ENCODE measurements at places on chromosomes 1 and 21.
A peak's percentile ranks its signal among the peaks of the same experiment; 100 is the strongest.

DNA sequence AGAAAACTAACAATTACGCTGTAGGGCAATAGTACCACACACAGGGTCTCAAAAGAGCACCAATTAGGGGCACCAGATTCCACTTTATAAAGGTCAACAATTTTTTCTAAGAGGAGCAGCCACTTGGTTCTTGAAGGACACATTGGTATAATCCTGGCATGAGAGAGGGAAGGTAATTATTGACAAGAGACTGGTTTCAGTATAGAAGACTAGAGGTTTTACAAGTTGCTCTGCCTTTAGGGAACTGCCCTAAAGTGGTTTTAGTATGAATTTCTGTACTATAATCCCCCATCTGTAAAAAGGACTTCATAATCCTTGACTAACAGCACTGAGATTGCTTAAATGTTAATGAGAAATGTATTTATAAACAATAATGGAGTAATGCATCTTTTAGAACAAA, 648.5 kb upstream of the PTBP2 start:
- DNase-seq: no peak

DNA sequence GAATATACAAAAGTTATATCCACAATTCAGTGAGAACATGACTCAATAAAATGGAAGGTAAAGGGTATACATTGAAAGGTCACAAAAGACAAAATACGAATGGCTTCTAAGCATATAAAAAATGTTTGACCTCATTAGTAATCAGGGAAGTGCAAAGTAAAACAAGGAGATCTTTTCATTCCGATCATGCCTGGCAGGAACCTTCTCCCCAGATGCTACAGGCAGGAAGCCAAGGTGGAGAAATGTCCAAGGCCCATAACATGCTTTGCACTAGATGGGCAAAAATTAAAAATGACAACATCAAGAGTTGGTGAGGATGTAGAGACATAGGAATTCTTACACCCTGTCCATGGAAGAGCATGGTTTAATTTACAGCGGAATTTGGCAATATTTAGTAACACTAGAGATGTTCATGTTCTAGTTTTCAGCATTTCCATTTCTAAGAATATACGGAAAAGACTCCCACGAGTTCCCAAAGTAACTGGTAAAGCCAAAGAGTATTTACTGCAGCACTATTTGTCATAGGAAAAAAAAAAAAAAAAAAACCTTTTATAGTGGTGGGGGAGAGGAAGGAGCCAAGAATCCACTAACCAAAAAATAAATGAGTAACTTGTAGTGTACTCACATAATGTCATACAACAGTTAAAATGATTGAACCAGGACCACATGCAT, 184.5 kb upstream of the KAZN start:
- no peak for DNase-seq

- DNase-seq: no peak
Measured at GRCh38 chr21:45868488-45868887, 113.1 kb upstream of the COL6A1 start.

GRCh38 chr1:198606020-198606438, 32.8 kb upstream of the PTPRC start:
- no peak for DNase-seq

- no peak for DNase-seq
Measured at GRCh38 chr1:28535180-28535579, 17.7 kb upstream of the TRNAU1AP start.

DNA sequence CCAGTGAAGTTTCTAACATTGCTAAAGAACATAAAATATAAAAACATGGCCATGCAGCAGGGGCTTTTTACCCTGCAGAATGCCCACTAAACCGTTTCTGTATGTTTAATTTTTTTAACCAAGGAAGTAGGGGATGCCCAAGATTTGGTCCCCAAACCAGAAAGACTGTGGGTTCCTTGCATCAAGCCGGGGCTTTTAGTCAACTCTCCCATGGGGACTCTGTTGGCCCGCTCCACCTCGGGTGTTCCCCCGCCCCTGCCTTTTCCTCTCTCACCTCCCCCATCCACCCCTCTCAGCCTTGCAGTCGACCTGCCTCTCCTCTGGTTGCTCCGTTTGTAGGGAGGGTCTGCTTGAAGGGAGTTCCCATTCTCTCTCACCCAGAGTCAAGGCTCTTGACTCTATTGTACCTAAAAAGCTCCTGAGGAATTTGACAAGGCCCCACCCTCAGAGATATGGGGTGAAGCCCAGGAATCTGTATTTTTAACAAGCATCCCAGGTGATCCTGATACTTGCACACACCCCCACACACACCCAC, 117.5 kb downstream of the TOMM20 start:
- DNase-seq: peak; percentile 57

- DNase-seq: no peak
Measured at GRCh38 chr1:56808410-56808809, 10.8 kb downstream of the FYB2 start.

- DNase-seq: no peak
Measured at GRCh38 chr1:227773558-227773957, 38.3 kb downstream of the SNAP47 start.

GRCh38 chr1:207335695-207336363, 14.4 kb downstream of the CD55 start:
- no peak for DNase-seq

- no peak for DNase-seq
Measured at GRCh38 chr1:172719694-172720138, 60.8 kb downstream of the FASLG start.

DNA sequence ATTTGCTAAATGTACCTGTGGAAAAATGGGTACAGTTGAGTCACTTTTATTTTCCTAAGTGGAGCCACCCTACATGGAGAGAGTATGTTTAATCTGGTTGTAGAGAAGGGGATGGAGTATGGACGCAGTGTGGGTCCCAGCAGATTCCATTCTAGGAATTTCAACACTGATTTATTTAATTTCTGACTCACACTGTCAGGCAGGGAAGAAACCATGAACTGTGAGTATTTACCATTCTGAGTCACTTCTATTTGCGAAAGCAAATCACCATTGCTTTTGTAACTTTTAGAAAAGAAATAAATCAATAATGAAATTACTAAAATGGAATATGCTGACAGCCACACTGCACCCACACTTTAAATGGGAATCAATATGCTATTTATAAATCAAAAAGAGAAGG, 339.0 kb downstream of the DSCAM start:
- DNase-seq: no peak

DNA sequence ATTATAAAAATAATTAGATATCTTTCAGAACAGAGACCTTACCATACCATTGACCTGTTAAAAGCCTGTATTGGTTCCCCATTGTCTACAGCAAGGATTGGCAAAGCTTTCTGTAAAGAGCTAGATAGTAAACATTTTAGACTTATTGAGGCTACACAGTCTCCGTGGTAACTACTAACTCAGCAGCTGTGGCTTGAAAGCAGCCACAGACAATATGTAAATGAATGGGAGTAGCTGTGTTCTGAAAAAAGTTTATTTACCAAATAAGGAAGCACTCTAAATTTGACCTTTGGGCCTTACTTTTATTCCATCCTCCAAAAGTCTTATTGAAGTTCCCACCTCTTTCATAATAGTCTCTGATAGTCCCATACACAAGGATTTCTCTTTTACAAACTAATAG, 39.7 kb downstream of the NUP210L start:
- DNase-seq: no peak

GRCh38 chr1:61287734-61288133, 205.4 kb downstream of the NFIA start:
- DNase-seq: no peak

GRCh38 chr1:156920233-156921052, at the start of gene LRRC71:
Gene LRRC71, plus strand, starts transcription at chr1:156920632. Its CDS starts 172 bp downstream, at chr1:156920804.
- peak; percentile 51 for DNase-seq

- no peak for DNase-seq
Measured at GRCh38 chr1:201096041-201096461, 16.2 kb downstream of the CACNA1S start.

- no peak for DNase-seq
Measured at GRCh38 chr1:209443975-209444651, 139.4 kb upstream of the CAMK1G start.

GRCh38 chr1:216632980-216633379, 90.2 kb downstream of the ESRRG start:
- DNase-seq: no peak

DNA sequence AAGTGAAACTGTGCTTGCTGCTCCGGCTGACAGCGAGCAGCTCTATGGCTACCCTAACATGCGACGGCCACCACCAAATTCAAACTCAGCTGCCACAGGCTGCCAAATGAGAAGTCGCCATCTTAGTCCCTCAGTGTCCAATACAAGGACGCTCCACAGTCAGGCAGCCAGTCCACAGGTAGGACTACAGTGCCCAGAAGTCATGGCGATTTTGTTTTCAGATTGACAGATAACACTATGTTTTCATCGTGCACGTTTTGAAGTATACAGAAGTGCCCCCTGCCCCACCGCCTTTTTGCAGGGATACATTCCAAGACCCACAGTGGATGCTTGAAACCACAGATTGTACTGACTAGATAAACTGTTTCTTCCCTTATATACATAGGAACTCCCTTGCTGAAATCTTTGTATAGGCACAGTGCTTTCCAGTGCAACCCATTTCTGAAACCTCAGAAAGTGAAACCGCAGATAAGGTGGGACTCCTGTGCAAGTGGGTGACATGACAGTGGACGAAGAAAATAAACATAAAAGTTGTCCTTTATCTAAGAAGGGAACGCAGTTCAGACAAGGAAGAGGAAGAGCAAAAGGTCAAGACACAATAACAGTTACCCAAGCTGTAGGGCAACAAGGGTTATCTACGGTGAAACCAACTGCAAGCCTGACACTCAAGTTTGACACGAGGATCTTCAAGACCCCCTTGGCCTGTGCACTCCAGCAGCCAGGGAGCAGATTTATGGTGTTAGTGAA, 52.2 kb downstream of the STX6 start:
- no peak for DNase-seq

GRCh38 chr1:246607462-246607861, 41.2 kb downstream of the CNST start:
- no peak for DNase-seq

DNA sequence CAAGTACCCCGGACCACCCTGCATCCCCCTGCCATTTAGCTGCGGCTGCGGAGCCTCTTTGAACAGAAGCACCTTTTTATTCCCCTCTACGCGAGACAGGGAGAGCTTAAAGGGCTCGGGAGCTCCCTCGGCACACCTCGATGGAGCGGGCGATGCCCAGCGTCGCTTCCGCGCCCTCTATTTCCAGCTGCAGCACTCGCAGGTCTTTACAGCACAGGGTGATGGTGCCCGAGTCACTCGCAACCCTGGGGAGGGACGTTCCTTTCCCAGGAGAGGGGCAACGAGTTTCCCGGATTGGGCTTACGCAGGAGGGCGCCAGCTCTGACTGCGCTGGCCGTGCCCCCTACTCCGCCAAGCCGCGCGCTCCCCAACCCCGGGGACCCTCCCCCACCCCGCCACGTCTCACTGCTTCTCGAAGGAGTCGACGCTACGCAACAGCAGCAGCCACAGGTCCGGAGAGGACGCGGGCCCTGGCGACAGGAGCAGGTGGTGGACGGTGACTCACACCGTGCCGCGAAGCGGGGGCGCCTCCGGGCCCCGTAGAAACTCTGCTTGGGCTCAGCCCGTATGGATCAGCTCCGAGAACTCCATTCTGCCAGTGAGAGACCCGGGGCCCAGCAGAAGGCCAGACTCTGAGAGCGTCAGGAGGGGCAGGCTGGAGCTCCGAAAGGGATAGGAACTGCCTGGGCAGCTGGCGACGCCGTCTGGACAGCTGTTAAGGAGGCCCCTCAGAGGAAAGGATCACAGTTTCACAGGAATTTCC, 5.8 kb upstream of the FAM167B start:
- DNase-seq: no peak

GRCh38 chr1:200971428-200971903, 52.0 kb downstream of the KIF21B start:
- no peak for DNase-seq

DNA sequence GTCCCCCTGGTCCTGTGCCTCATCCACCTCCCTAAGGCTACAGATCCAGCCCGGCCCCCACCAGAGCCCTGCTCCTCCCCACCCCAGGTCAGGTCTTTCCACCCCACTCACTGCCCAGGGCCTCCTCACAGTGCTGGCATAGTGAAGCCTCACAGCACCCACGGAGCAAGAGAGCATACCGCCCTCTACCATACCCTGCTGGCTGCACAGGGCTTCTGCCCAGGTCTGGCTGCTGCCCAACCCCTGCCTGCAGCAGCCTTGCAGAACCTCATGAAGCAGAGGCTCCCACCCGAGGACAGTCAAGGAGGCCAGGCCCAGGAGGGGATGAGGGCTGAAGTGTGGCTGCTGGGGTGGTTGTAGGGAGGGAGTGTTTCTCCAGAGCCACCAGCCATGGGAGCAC, 19.7 kb upstream of the ARF1 start:
- DNase-seq: no peak

DNA sequence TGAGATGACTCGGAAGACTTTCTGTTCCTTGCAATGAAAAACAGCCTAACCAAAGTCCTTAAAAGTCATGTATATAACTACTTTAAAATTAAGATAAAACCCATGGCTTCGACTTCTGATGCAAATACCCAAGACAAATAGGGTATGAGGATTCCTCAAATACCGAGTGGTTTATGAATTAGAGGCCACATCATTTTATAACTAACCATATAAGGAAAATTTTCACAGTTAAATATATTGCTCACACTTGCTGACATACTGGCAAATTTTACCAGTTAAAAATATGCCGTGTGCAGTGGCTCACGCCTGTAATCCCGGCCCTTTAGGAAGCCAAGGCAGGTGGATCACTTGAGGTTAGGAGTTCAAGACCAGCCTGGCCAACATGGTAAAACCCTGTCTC, 5.4 kb downstream of the RERE start:
- DNase-seq: no peak

DNA sequence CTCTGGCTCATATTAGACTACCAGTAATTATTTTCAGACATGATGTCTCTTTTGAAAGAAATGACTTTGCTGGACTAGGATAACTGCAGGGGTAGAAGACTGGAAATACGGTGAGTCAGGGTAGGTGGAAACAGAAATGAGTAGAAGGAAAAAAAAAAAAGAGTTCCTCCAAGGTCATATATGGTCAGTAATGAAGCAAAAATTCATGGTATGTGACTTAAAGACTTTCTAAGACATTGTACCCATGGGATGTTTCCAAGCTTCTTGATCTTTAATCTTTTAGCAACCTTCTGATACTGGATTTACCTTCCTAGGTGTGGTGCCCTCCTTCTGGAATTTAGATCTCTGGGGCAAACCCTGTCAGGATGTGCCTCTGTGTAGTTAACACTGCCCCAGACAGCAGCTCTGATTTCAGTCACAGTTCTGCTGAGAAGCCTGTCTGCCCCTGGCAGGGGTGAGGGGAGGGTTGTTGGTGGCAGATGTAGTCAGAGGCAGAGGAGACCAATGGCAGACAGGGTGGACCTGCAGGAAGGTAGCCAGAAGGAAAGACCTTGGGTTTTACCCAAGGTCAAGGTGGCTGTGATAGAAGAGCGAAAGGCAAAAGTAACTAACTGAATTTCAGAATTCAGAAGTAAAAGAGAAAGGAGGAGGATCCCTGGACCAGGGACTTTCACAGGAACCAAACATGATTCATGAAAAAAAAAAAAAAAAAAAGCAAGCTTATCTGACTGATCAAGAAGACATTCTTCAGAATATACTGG, 44.1 kb upstream of the BCL10 start:
- no peak for DNase-seq

GRCh38 chr21:35408401-35408800, 359.3 kb upstream of the RUNX1 start:
- no peak for DNase-seq

Measured in stimulated activated CD4-positive, alpha-beta T cell treated with anti-CD3 and anti-CD28 coated beads, Interleukin-2, amount 100 ng/mL, for 4 hours (primary cell).